AG20443 (cell line): ENCODE measurements at places on chromosomes 5 and 9.

GRCh38 chr5:136734628-136735027 lies 369.3 kb upstream of the TRPC7 start:
- no peak for DNase-seq

DNA sequence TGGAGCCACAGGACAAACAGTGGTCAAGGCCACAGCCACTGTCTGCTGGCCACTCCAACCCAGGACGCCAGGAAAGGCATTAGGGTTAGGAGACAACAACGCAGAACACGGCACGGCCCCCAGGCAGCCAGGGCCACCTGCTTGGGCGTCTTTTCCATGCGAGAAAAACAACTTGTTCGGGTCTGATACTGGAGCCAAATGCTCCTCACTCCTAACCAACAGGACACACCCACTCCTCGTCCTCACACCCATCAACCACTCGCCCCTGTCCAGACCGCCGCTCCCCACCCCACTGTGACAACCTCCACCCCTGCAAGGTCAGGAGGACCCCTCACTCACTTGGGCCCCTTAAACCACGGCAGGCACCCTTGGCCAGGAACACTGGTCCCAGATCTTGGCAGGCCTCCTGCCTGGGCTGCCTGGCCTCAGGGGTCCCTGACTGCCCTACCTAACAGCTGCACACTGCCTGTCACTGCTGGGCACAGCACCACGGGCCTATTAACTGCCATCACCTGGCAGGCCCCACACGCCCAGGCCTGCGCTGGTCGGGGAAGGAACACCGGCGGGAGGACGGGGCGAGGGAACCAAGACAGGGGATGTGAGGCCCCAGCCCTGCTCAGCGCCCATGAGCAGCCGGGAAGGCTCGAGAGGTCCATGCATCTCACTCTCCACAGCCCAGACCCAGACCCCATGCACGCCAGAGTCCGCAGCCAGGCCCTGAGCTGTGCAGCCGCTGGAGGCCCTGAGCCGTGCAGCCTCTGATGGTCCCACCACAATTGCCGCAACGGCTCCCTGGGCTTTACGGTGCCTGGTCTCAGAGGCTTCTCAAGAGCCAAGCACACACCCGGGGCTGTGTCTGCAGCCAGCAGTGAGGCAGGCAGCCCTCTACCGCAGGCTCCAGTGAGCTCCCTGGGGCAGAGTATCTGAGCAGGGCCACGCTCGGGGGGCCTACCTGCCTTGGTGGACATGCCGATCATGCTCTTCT lies 13.8 kb downstream of the CLPTM1L start:
- no peak for DNase-seq

DNA sequence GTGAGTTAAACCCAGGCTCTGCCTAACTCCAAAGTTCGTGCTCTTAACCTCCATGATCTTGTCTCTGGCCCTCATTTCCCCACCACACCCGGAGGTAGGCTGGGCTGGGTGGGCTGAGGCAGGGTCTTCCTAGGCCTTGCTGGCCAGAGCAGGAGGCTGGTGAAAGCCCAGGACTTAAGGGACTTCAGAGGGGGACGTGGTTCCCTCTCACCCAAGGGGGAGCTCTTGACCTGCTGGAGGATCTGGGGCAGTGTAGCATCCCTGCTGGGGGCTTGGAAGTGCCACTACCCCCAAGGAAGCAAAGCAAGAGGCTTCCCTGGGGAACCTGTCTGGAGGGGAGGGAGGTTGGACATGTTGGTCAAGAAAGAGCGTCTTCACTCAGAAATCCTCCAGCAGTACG lies 14.7 kb downstream of the PITX1 start:
- no peak for DNase-seq

DNA sequence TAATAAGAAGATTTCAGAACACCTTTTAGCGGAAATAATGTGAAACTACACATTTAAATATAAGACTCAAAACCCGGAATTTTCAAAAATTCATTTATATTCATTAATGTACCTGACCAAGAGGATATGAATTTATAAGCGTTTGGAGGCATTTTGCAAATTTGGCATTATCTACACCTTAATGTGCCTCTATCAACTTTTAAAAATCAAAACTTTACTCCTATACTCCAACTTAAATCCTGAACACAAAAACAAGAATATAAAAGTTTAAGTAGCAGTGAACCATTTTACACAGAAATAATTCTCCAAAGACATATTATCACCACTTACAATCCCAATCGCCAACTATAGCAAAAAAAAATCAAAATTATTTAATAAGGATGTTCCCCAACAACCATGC lies 3.9 kb downstream of the ZNF608 start:
- no peak for DNase-seq

- DNase-seq = no peak
Observed at GRCh38 chr9:13295556-13295955, 16.1 kb upstream of the MPDZ start.

GRCh38 chr9:124295159-124295794 lies 37.5 kb downstream of the NEK6 start:
- DNase-seq = no peak

DNA sequence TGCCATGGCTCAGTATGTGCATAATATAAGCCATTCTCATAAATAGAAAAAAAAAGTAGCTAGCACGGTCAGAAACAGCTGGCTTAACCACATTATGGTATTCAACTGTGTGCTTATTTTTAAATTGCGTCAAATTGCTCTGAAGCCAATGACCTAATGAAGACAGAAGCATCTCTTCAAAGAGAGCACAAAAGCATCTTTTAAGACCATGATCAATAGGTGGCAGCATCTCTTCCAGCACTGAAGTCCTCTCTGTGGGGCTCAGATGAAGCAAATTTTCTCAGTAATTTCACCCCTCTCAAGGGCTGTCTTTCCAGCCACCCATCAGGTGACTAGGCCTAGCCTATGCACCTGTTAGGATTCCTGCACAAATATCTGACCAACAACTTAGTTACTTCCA lies 251.4 kb downstream of the GLIS3 start:
- DNase-seq = peak; percentile 46

DNA sequence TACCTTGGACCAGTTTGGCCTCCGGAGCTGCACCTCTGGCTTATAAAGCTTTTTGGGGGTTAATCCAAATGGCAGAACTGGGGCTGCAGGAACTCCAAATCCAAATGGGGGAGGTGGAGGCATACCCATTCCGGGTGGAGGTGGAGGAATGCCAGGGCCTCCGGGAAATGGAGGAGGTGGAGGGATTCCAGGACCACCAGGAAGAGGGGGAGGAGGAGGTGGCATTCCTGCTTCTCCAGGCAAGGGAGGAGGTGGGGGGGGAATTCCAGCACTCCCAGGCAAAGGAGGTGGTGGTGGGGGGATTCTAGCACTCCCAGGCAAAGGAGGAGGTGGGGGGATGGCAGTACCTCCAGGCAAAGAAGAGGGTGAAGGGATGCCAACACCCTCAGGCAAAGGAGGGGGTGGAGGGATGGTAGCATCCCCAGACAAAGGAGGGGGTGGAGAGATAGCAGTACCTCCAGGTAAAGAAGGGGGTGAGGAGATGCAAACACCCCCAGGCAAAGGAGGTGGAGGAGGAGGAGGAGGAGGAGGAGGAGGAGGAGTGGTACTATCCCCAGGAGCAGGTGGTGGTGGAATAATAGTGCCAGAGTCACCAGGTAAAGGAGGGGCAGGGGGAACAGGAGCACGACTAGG lies 45.2 kb downstream of the DIAPH1 start:
- DNase-seq = no peak

GRCh38 chr9:120390637-120391190 lies 189.3 kb downstream of the CDK5RAP2 start:
- DNase-seq = no peak

DNA sequence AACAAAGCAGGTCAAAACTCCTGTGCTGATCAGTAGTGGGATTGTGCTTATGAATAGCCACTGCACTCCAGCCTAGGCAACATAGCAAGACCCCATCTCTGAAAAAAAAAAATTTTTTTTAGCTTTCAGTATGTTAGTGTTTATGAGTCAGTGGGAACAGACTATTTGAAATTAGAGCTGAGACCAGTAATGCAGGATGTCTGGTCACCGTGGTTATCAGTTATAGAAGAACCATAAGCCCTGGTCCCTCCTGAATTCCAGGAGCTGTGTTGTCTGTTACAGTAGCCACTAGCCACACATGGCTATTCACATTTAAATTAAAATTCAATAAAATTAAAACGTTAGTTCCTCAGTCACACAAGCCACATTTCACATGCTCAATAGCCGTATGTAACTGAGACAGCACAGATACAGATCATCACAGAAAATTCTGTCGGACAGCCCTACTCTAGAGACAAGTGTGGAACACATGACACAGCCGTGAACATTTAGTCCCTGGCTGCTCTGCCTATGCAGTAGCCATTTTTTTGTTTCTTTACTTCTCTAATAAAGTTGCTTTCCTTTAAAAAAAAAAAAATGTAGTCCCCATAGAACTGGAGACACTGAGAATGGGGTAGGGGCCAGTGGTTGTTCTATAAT lies 96.1 kb upstream of the SAP30L start:
- DNase-seq = no peak

DNA sequence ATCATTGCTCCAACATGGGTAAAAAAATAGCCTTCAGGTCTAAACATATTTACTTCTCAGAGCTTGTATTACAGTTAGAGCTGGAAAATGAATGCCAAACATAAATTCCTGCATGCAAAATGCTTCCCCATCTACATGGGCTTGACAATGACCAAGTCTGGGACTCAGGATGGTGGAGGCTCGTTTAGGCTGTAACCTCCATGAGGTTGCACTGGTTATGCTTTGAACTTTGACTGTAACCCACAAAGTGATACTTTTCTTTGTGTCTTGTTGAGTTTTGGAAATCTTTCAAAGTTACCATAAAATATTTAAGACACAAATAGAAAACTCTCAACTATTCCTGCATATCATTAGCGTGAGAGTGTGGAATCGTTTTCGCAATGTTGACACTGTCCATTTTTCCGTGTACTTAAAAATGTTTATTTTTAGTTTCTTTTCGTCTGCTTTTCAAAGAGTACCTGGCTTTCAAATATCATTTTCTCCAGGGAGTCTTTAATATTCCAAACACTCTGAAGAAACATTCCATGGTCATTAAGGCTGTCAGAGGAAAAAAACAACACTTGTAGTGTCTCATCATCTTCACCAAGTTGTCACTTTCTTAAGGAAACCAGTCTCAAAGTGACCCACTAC lies 487.8 kb downstream of the ENC1 start:
- DNase-seq = no peak

- DNase-seq = no peak
Observed at GRCh38 chr9:37447111-37447510, 18.1 kb downstream of the ZBTB5 start.

- no peak for DNase-seq
Observed at GRCh38 chr9:83147315-83148149, 84.6 kb upstream of the RASEF start.

- DNase-seq = peak; percentile 16
Observed at GRCh38 chr9:90343366-90343765, 299.3 kb downstream of the DIRAS2 start.

DNA sequence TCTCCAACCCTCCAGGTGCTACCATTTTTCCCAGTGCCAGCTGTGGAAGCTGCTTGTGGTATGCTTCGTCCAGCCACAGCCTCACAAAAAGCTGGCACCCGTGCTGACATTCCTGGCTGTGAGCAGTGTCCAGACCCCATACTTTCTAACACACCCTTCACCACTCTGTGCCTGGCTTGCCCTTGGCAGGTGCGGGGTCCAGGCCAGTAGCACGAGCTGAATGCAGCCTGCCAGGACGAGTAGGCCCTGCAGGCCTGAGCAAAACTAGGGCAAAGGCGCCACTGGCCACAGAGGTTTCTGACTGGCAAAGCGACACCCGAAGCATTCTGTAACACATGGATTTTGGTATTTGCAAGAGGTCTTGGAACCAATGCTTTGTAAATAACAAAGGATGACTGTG lies 26.0 kb upstream of the GHR start:
- no peak for DNase-seq

DNA sequence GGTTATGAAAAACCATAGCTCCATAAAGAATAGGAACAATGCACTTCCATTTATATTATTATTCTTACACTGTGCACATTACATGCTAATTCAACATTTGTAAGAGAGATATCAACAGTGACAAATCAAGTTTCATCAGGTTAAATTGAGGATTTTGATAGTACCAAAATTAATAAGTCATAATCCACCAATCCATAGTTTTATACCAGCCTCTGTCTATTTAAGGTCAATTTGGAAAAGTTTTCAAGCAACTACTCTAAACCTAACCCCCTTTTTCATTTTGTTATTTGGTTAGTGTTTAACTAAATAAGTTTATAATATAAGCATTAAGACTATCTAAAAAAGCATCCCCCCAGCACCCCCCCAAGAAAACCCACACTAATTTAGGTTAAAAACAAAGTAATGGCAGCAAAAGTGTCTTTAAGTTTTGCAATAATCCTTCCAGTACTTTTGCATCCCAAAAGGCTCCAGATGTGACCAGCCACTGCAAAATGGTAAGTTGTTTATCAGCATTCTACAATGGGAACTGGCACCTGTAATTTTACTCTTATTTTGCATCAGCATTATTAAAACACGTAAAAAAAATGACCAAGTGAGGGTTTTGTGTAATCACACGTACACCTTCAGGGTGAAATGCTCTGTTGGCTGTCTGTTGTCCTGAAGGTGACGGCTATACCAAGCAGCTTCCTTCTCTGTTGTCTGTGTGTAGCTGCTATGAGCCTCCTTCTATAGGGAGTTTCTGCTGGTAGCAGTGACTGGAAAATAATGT lies 36.8 kb upstream of the SSBP2 start:
- no peak for DNase-seq

DNA sequence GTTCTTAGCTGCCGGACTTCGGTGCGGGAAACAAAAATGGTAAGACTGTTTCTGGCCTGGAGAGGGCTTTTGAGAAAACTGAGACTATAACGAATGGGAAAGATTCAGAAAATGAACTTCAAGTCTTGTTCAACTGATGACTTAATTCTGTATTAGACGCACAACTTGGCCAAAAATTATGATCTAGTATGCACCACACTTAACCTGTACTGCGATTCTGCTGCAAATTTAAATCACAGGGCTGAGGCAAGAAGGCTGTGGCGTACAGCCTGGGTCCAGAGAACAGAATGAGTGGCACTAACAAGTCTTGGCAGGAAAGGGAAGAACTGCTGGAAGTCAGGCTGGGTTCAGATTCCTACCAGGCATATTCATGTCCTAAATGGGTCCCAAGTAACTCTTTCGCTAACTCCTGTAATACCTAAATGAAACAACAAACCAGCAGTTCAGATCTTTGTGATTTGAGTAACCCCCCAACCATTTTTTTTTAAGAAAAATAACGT lies 781 bp upstream of the COL23A1 start:
- DNase-seq = peak; percentile 53
